ENCODE measurements at places on chromosomes 1 and 21.

DNA sequence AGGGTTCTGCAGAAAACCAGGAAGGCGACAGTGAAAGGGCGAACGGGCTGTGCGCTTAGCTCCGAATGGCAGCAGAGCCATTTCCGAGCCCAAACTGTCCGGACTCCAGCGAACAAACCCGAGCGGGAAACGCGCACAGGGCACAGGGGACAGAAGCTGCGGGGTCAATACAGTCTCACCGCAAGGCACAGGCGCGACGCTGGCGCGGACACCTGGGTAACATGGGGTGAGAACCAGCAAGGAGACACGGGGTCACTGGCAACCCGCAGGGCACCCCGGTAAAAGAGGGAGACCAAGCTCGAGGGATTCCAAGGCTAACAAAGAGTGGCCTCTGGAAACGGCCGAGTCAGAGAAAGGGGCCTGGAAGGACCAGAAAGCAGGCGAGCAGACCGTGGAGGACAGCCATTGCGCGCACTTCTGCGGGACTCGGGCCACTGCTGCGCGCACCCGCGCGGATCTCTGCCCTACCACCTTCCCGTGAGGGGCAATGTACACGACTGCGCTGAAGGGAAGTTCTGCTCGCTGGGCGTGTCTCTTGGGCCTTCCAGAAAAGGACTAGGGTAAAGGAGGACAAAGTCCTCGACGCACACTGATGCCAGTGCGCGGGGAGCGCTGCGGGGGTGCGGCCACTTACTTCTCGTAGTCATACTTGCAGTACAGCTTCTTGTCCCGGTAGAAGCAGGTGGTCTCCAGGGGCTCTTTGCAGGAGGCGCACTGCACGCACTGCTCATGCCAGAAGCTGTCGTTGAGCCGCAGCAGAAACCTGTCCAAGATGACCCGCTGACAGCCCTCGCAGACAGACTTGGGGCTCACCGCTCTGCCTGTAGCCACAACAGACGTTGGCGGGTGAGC lies 3.8 kb downstream of the LMX1A start:
- no peak for DNase-seq

DNA sequence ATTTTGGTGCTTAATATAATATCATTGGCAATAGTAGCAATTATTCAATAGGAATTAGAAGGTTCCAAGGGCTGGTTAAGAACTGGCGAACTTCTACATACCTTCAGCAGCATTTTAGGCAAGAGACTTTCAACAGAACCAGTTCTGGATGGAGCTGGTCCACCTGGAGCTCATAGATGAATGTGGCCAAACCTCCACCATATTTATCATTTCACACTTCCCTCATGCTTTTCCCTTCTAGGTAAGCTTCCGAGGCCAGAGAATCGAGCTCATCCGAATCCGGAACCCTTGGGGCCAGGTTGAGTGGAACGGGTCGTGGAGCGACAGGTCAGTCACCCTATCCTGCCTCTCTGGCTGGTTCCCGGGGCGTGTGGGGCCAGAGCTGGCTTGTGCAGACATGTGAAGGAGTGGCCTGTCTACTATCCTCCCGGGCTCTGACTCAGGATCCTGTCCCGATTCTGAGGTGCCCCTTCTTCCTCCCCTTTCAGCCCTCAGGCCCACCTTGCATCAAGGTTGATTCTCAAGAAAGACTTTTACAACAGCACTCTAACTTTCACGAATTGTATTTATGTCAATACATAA lies 24.7 kb downstream of the CAPN9 start:
- DNase-seq, result no peak

GRCh38 chr1:67314696-67315095 lies 7.0 kb downstream of the IL12RB2 start:
- DNase-seq, result no peak

- no peak for DNase-seq
Measured at GRCh38 chr1:184329962-184330868, 56.6 kb upstream of the C1orf21 start.

DNA sequence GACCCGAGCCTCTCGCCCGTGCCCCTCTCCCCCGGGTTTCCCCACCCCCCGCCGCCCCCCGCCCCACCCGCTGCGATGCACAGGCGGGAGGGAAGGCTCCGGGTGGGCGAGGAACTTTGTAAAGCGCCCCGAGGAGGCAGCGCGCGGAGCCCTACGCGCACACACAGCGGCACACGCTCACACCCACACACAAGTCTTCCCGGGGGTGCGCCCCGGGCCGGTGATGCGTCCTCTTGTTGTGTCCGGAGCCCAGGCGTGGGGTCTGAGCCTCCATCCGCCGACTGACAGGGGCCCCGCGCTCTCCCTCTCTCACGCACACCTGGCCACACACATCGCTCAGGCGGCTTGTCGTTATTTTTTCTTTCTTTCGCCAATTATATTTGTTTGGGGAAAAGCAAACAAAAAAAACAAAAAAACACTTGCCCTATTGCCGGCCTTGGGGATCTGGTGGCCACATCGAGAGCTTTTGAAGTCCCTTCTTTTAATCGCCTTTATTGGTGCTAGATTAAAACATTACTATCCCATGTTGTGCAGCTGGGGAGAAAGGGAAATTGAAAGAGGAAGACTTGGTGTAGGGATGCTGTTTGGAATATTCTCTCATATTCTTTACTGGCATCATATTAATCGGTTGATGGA lies 770 bp downstream of the NTNG1 start:
- DNase-seq, result no peak
